ENCODE measurements at places on chromosomes 5 and 9.

DNA sequence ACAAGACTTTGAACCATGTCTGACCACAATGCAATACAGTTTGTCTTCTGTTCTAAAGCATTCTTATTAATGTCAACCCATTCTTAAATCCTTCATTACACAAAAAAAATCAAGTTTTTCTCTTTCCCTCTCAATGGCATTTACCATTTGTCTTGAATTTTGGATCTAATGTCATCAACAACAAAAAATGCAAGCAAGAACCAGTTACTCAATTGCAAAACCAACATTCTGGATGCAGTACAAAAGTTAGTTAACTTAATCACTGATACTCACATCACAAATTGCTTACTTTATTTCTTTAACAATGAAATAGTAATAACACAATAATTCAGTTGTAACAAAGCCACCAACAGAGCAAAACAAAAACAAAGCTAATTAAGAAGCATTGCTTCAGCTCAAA lies 6.0 kb downstream of the C9orf40 start:
- DNase-seq: no peak

DNA sequence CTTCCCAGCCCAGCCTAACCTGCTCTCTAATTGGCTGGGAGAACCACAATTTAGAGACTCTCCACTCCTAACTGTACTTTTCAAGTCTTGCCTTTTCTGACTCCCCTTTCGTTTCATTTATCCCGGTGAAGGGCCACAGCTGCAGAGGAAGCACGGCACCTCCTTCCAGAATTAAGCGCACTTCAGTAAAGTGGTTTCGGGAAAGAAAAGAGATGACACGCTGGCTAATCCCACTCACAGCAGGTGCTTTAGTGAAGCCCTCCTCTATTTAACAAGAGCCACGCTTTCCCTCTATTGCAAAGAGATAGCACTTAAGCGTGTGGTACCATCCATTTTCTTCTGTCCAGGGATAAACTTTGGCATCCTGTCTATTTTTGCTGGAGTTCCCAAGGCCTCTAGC lies 4.8 kb downstream of the DNAH5 start:
- DNase-seq: no peak

DNA sequence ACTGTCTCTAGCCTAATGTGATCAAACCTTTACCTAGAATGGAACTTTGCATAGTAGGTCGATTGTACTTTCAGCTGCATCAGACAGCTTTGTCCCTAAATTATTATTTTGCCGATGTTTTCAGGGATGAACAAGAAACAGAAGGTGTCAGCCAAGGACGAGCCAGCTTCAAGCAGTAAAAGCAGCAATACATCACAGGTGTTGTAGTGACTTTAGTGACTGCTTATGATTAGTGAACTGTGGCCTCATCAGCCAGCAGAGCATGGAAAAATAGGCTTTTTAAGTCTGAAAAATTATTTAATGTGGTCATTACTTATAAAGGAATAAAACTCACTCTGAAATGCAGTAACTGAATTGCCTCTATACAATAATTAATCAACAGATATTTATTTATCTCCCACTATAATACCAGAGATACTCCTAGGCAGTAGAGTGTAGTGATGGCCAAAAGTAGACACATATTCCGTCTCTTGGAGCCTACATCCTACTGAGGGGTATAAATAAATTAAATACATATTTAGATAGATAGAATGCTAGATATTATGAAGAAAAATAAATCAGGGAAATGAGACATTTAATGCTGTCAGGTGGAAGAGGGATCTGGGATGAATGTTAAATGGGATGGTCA lies 166.3 kb downstream of the PARP8 start:
- DNase-seq: no peak

- no peak for DNase-seq
Observed at GRCh38 chr9:125646217-125646616, 60.8 kb downstream of the MAPKAP1 start.

DNA sequence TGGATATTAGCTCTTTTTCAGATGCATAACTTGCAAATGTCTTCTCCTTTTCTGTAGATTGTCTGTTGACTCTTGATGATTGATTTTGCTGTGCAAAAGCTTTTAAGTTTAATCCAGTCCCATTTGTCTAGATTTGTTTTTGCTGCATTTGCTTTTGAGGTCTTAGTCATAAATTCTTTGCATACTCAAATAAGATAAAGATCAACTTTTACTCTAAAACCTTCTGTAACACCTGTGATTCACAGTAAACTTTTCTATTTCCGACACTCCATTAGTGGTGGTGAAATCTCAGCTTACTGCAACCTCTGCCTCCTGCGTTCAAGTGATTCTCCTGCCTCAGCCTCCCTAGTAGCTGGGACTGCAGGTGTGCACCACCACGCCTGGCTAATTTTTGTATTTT lies 239.0 kb upstream of the ST8SIA4 start:
- DNase-seq: no peak

DNA sequence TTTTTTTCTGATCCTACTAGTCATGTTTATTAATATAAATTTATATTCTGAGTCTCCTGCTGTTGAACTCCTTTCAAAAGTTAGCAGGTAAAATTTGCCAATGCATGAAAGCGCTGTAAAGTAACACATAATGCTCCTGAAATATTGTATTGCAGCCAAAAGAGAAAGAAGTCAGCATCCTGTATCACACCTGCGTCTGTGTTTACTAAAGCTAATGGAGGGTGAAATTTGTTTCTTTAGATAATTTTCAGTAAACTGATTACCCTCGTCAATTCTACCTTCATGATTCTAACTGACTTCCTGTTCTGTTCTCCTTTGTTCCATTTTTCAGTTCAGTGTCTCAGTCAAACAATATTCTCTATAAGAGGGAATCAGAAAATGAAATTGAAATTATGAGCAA lies 415.4 kb downstream of the CDH9 start:
- no peak for DNase-seq

- no peak for DNase-seq
Observed at GRCh38 chr5:66477596-66477995, 118.6 kb upstream of the MAST4 start.

Data from cortex of kidney (tissue), 1 donor.